ENCODE measurements at places on chromosomes 3 and 15.
A peak's percentile ranks its signal among the peaks of the same experiment; 100 is the strongest.

- DNase-seq, result no peak
These were observed 531.9 kb downstream of the AGBL1 start for GRCh38 chr15:86611417-86612040.

DNA sequence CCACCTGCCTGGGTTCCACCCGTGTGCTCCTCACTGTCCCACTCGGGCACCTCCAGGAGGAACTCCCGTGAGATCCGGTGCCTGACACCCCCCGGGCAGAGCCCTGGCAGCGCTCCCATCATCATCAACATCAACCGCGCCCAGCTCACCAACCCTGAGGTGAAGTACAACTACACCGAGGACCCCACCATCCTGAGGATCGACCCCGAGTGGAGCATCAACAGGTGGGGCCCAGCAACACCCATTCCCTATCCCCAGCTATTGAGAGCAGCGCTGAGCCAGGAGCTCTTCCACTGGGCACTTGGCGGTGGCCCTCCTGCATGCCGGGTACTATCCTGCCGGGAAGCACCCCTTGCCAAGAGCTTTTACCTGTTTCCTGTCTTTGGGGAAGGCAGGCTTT, 33.5 kb downstream of the PLXNA1 start:
- no peak for DNase-seq

- DNase-seq, result no peak
These were observed 74.9 kb upstream of the MFGE8 start for GRCh38 chr15:88987934-88988671.

DNA sequence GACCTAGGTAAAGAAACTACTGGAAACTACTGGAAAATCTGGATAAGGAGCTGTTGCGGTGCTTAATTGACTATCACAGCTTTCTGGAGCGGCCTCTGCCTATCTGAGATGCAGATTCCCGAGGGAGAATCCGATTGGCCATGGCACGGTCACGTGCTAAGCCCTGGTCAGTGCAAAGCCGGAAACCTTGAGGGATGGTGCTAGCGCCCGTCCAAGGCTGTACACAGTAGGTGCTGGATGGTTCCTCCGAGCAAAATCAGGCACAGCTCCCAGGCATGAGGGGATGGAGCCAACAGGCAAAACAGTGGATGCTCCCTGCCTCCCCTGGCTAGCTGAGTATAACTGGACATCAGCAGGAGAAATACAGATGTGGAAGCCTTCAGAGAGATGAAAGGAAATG, 238.7 kb upstream of the HES1 start:
- DNase-seq, result no peak

DNA sequence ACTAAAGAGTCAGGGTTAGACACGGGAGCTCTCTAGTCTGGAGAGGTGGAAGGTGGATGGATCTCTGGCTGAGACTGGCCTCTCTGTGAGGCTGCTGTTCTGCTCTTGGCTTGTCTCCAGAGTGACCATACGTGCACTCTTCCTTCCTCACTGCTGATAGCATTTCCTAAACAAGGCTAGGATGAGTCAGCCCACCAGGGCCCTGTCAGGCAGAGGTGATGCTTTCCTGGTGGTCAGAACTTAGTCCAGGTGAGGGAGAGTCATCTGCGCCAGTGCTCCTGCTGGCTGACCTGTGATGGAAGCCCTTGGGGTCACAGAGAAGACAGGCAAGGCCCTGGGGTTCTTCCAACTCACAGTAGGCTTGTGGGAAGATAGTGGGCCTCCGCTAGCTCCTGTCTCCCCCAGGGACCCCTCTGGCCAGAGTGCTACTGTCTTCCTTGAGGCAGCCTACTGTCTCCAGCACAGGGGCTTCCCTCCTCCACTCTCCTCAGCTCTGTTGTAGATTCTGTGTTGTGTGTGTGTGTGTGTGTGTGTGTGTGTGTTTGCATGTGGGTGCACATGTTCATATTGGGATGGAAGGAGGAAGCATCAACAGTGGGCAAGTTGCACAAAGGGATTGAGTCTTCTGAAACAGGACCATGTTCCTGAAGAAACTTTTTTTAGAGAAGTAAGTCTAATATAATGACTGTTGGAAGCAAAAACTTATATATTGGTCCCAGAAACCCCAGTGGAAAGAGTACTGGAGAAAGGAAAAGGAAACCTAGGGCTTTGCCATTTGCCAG, 16.5 kb downstream of the ALPK3 start:
- no peak for DNase-seq

GRCh38 chr3:15926871-15927270, 129.1 kb upstream of the ANKRD28 start:
- no peak for DNase-seq

GRCh38 chr3:152113992-152114651, 154.6 kb upstream of the MBNL1 start:
- DNase-seq, result no peak

DNA sequence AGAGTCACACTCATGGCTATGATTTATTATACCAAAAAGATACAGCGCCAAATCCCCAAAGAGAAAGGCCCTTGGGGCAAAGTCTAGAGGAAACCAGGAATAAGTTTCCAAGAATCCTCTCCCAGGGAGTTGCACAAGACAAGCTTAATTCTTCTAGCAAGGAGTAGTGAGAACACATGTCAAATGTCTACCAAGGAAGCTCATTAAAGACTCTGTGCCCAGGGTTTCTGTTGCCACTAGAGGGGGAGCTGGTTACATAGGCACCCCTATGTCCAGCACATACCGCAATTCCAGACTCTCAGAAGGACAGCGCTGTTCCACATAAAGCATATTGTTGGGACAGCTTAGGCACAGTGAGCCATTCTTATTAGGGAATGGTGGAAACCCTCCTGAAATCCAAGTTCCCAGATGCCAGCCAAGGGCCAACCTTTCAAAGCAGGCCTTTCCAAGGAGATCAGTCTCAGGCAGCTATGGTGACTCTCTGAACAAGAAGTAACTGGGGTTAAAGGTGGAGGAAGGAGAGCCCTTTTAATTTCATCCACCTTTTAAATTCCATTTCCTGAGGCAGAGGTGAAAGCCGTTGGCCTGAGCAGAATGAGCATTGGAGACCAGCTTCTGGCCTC, 194.2 kb downstream of the UACA start:
- no peak for DNase-seq

DNA sequence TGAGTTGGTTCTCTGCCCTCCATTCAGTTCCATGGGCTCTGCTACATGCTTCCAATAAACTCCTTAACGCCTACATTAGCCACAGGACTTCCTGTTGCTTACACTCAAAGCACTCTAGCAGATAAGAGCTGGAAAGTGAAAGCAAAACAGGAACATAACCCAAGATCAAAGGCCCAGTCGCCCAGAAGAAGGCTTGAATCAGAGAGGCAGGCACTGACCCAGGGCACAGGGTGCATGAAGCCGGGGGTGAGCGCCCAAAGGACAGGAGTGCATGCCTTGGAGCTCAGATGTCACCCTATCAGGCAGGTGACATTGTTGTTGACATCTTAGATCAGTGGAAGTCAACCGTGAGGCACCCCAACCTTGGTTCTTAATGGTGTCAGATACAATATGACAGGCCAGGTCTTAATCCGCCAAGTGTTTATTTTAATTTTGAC, 235.1 kb downstream of the UACA start:
- no peak for DNase-seq

DNA sequence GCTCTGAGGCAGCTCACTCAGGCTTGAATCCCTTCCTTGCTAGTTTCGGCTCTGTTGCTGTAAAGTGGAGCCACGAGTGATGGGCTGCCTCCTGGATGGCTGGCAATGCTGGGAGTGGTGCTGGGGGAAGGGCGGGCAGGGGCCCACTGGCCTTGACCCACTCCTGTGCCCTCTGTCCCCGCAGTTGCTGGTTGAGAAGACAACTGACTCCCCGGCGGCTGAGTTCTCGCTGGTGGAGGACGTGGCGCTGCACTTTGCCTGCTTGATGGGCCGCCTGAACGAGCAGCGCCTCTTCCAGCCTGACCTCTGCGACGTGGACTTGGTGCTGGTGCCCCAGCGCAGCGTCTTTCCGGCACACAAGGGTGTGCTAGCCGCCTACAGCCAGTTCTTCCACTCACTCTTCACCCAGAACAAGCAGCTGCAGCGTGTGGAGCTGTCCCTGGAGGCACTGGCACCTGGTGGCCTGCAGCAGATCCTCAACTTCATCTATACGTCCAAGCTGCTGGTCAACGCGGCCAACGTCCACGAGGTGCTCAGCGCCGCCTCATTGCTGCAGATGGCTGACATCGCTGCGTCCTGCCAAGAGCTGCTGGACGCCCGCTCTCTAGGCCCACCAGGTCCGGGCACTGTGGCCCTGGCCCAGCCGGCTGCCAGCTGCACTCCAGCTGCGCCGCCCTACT, 4.7 kb downstream of the ZBTB47 start:
- no peak for DNase-seq

DNA sequence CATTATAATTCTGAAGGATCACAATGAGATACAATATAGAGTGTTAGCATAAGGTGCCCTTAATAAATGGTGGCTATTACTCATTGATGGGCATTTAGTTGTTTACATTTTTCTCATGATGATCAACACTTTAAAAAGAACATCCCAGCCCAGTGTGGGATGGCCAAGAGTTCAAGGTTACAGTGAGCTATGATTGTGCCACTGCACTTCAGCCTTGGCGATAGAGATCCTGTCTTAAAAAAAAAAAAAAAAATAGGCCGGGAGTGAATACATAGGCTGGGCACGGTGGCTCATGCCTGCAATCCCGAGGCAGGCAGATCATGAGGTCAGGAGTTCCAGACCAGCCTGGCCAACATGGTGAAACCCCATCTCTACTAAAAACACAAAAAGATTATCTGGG, 1.6 kb upstream of the FXR1 start:
- no peak for DNase-seq

DNA sequence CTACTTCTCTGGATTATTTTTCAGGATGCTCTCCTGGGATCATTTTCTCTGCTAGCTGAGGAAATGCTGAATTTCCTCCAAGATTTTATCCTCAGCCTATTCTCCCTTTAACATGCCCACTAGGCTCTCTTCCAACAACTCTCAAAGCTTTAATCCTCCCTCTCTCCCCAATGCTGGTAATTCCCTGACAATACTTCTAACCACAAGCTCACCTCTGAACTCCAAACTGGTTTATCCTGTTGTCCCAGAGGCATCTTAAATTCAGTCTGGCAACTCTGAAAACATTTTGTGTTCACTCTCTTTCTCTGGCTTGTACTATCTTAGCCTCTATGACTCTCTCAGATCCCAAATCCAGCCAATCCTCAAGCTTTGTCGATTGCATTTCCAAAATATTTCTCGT, 490.3 kb downstream of the MECOM start:
- DNase-seq, result no peak

- DNase-seq, result peak; percentile 95
These were observed 78.9 kb upstream of the CFAP20DC start for GRCh38 chr3:59128685-59129084.

GRCh38 chr3:150673966-150674365, 29.8 kb downstream of the ERICH6 start:
- DNase-seq, result no peak

DNA sequence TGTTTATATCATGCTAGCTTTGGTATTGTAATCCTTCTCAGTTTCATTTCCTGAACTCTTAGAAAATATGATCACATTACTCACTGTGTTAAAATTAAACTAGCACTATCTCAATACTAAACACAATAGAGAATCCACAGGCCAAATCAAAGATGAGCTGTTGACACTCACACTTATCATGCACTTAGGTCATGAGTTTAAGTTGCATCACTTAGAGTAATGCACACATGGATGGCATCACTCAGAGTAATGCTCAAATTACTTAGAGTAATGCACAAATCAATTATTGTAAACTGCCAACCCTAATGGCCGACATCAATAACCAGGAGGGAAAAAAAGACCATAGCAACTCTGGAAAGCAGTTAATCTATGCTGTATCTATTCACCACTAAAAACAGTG, 40.0 kb upstream of the MCF2L2 start:
- no peak for DNase-seq

DNA sequence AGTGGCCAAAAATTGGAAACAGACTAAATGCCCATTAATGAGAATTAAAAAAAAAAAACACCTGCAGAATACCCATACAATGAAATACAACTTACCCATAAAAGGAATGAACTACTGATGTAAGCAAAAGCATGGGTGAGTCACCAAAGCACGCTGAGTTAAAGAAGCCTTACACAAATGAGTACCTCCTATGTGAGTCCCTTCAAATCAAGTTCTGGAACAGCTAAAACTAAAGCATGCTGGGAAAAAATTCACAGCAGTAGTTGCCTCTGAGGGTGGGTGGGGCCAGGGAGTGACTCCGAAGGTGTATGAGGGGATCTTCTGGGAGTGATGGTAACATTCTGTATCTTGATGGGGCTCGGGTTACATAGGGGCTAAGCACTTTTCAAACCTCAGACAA, 11.4 kb downstream of the MYO5C start:
- no peak for DNase-seq

DNA sequence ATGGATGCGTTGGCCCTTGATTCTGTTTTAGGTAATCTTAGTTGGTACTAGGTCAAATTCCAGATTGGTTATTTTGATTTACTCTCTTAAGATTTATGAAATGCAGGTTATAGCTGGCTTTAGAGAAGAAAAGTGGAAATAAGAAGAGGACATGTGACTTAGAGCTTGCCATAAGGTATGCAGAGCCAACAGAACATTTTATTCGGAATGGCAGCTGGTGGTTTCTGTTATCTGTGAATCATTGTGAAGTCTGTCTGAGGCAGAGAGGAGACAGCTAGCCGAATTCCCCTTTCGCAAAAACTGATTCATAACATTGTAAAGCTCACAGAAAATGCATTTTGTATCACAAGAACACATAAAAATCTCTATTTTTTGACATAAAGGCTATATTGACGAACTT, 82.1 kb downstream of the FILIP1L start:
- DNase-seq, result no peak

DNA sequence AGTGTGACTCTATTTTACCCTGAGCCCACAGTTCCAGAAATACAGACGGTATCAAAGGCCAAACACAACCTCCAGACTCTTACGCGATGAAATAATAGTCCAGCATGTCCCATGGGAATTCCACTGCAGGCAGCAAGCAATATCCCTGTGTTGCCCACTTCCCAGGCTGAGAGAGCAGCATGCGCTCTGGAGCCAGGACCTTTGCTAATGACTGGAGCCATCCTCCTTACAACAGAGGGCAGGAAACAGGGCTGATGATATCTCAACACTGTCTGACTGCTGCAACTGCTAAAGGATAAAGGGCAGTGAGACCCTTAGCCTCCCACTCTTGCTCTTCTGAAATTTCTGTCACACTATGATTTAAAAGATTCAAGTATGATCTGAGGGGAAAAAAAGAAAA, 34.8 kb downstream of the MCF2L2 start:
- DNase-seq, result no peak
